CD4-positive, alpha-beta T cell (primary cell): ENCODE measurements at places on chromosomes 7 and 10.

DNA sequence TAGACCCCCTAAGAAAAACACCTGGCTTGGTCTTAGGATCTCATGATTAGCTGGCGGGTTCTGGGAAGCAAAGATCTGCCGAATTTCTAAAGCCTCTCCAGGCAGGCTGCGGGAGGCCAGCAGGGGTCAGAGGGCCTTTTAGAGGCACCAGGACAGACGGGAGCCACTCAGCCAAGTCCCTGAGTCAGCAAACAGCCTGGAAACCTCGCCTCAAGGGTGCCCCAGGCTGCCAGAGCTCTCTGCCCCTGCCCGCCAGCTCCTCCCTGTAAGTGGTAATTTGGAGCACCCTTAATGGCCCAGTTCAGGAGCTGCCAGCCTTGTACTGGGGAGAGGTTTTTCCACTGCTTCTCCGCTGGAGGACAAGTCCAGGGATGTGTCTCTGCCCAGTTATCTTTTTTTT is 88.7 kb downstream of the HIP1 start:
- no peak for DNase-seq

- no peak for DNase-seq
Measured at GRCh38 chr10:63205421-63205820, 72.3 kb downstream of the NRBF2 start.

- DNase-seq: no peak
Measured at GRCh38 chr10:26274391-26274790, 57.8 kb downstream of the GAD2 start.

GRCh38 chr7:68542831-68543230 is 1055.4 kb upstream of the AUTS2 start:
- DNase-seq: no peak

DNA sequence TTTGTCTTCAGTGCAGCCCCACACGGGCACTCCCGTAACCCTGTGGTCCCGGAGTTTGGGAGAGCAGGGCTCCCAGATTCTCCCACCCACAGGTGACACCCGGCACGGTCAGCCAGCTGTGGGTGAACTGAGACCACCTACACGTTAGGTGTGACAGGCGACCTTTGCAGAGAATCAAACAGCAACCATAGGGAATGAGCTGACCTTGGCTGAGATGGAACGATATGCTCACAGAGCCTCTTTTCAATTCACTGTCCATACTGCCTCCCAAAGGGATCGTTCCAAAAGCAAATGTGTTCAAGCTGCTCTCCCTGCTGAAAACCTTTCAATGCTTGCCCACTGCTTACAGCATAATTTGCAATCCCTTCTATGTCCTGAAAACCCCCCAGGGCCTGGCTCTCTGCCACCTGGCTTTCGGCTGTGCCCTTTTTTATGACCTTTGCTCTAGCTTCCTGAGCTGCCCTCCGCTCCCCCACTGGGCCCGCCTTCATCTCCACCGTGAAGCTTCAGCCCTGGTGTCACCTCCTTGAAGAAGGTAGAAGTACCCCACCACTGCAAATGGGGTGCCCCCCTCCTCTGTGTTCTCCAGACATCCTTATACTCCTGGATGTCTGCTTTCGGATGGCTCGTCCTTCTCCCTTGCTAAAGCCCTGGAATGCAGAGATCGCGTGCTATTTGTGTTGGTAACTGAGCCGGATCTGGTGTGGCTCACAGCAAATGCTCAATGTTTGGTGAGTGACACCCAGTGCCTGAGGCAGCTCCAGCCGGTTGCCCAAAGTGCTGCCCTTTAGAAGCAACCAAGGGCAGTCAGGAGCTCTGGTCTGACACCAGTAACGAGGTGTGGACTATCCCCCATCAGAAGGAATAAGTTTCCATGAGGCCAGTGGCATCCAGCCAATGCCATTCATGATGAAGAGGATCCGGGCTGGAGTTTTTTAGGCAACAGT is 90.4 kb downstream of the KIAA1549 start:
- DNase-seq: no peak

DNA sequence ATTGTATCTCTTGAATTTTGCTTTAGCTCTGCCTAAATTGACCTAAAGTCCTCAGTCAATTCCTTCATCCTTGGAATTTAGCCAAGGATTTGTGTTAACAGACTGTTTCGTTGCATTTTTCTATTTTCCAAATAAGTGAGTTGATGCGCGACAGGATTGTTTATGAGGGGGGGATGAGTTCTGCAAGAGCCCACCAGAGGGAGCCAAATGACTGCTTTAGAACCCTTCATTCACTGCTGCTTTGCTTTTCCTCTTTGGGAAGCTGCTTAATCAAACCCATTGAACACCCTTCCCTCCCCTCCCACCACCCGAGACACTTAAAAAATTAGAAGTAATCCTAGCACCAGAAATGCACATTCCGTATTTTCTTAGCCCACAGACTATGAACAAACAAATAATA is 33.7 kb upstream of the PTF1A start:
- peak; percentile 19 for DNase-seq

- no peak for DNase-seq
Measured at GRCh38 chr10:80473692-80474596, 19.8 kb downstream of the TSPAN14 start.

GRCh38 chr10:976316-976715 is 11.9 kb upstream of the GTPBP4 start:
- no peak for DNase-seq

DNA sequence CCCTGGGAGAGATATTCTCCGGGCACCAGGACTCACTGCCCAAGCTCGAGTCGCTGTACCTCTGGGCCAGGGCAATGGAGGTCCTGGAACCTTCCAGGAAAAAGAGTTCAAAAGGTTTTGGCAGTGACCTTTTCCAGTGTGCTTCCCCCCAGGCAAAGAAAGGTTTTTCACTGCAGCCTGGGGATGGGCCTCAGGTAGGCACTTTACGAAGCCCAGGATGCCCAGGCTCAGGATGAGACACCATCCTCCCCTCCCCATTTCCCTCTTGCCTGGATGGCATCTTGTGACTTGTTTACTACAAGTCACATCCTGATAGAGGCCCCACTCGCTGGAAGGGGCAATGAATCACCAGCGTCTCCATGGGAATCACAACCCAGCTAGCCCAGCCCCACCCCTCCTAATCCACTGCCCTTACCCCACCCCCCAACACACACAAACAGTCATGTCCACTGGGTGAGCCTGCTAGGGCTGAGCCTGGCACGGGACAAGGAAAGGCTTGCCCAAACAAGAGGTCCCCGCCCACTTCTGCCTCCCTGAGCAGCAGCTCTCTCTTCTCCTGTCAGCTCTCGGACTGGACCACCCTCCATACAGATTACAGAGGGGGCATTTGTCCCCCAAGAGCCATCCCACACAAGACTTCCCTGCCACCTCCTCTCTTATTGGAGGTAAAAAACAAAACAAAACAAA is 93.8 kb upstream of the SMNDC1 start:
- no peak for DNase-seq

DNA sequence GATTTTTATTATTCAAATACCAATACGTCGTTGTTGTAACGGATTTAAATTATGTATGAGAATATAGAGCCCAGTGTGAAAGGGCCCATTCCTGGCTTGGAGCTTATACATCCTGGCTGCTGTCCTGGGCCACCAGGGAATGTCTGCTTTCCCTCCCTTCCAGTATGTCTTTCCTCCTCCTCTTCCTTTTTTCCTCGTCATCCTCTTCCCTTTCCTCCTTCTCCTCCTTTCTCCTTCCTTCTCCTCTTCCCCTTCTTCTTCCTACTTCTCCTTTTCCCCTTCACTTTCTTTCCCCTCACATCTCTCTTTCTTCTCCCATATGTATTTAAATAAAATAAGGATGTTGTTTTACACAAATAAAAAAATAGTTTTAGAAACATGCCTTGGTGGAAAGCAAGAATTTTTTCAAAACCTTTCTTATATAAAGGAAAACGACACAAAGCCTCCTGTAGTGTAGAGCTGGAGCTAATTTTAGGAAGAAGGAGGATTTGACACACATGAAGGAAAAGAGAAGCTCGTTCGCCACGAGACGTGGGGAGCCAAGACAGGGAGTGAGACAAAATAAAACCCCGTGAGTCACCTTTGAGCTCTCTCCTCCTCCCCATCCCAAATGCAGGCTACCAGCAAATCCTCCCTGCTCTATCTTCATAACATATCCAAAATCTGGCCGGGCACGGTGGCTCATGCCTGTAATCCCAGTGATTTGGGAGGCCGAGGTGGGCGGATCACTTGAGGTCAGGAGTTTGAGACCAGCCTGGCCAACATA is 301.1 kb upstream of the LYZL1 start:
- no peak for DNase-seq

- DNase-seq: no peak
Measured at GRCh38 chr10:127372361-127372760, 176.0 kb upstream of the INSYN2A start.

DNA sequence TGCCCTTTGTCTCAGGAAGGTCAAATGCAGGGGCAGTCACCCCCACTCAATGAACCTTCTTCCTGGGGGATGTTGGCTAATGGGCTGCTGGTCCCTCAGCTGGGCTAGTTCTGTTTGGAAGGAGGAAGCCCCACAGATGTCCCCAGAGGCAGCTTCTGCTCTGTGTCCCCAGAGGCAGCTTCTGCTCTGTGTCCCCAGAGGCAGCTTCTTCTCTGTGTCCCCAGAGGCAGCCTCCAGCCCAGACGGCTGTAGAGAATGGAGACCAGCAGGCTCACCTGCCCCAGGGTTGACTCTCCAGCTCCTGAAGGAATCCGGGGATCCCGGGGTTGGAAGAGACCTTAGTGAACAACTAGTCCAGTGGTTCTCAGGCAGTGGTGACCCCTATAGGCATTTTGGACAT is 62.5 kb upstream of the LEP start:
- DNase-seq: no peak

DNA sequence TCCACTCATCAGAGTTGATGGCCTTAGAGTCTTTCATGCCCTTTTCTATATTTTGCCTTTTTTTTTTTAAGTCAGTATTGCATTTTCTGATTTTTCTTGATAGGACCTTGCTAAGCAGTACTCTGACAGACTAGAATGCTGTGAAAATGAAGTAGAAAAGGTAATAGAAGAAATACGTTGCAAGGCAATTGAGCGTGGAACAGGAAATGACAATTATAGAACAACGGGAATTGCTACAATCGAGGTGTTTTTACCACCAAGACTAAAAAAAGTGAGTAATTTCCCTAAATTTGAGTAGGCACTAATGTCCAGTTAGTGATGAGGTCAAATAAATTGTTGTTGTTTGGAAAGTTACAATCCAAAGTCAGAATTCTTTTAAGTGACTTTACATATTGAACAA is 7.4 kb downstream of the NUB1 start:
- no peak for DNase-seq

DNA sequence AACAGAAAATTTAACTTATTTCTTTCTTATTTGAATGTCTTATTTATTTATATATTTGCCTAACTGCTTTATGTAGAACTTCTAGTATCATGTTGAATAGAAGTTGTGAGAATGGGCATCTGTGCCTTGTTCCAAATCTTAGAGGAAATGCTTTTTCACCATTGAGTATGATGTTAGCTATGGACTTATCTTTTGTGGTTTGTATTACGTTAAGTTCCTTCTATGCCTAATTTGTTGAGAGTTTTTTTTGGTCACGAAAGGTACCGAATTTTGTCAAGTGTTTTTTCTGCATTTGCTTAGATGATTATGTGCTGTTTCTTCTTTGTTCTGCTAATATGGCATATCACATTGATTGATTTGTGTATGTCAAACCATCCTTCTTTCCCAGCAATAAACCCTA is 161.0 kb upstream of the TRIM24 start:
- no peak for DNase-seq
